ENCODE measurements at places on chromosomes 1 and 21.

GRCh38 chr1:56578963-56579875 lies at the start of gene PLPP3:
Gene PLPP3 (minus strand): TSS chr1:56579563. CDS start chr1:56579016, 547 bp downstream.
- DNase-seq: peak; percentile 90

GRCh38 chr1:65626003-65626402 lies 166.7 kb upstream of the PDE4B start:
- DNase-seq: no peak

DNA sequence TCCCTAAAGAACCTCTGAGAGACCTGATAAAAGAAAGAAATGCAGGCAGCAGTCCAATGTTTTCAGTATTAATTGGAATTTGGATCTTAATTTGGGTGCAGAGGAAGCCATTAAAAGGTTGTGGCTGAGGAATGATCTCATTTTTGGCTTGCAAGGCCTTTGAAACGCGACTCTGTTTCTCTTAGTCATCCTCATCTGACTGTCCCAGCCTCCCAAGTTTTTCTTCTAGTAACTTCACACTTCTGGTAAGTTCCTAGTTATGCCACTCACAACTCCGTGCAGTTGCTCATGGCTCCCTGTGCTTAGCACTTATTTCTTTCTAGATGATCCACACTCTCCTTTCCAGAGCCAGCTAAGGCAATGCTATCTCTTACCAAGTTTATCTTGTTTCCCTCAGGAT lies 147.4 kb upstream of the USP24 start:
- DNase-seq: peak; percentile 75

DNA sequence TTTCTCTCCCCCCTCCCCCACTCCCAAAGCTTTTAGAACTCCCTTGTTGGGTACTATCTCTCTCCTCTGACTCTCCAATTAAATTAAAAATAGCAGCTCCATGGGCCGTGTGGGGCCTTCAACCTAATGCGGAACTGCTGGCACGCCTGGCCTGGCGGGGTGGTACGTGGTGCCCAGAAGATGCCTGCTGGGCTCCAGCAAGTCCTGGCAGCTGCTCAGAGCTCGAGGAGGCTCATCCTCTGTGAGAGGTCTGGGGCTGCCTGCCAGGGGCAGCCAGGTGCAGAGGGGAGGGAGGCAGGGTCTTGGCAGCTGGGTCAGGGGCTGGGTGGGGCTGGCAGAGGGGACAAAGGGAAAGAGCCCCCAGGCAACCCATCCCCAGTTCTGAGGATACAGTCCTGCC lies 74.4 kb downstream of the ACTL8 start:
- DNase-seq: no peak

GRCh38 chr1:69914976-69915765 lies 290.2 kb downstream of the LRRC40 start:
- peak; percentile 12 for DNase-seq

- DNase-seq: no peak
Observed at GRCh38 chr21:26946744-26947446, 20.0 kb downstream of the ADAMTS5 start.

DNA sequence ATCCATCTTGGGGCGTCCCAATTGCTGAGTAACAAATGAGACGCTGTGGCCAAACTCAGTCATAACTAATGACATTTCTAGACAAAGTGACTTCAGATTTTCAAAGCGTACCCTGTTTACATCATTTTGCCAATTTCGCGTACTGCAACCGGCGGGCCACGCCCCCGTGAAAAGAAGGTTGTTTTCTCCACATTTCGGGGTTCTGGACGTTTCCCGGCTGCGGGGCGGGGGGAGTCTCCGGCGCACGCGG lies 282 bp upstream of the SOD1 start:
- no peak for DNase-seq

- peak; percentile 50 for DNase-seq
Observed at GRCh38 chr1:47709019-47709871, 271.4 kb downstream of the FOXD2 start.

DNA sequence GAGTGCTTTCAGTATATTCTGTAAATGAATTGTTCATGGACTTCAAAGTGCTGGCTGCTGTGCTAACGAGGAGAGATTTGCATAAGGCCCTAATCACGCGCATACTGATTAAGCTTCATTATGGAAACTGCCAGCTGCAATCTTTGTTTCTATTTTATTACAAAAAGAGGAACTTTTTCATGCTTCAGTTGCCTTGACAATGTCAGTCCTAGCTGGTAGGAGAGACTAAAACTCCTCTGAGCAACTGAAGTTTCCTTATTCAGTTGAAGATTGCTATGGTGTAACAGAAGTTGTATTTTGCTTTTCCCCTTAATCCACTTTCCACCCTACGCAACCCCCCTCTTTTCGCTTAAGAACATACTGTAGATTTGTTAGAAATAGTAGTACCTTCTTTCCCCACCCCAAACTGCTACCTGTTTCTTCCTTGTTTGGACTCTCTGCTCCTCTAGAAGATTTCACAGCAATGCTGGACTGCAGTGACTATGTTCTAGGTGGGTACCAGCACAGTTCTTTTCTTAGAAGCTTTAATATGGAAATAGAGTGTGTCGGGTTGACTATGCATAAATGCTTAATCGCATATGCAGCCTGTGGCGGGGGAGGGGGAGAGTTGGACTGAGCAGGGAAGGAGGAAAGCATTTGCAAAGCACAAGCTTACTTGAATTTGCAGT lies 108.3 kb downstream of the POU2F1 start:
- no peak for DNase-seq

DNA sequence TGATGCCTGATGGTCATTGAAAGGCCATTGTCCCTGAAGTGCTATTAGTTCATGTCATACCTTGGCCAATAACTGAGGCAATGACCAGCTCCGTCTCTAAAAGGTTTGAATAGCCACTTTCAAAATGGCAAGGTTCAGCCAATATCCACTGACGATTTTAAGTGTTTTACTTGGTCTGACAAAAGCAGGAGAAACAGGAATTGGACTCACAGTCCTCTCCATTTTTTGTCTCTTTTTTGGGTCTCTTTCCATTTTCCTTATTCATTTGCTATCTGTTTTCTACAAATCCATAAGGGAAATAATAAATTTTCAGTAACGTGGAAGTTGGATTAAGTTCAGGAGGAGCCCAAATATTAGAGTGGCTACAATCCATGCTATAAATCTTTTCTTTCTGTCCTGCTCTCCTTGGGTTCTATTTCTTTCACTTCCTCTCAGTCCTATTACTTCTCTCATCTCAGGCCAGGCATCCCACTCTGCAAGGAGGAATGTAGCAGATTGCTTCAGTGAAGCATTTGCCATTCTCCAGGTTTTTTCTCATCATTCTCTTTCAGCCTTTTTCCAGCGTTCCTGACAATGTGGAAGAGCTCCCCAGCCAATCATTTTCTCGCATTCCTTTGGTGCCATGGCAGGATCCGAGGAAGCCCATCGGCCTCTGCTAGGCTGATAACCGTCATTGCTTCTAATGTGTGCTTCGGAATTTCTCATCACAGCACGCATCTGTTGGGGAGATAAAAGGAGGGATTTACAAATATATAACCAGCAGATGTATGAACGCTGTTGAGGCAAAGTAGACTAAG lies 414.5 kb downstream of the ADGRL2 start:
- no peak for DNase-seq

DNA sequence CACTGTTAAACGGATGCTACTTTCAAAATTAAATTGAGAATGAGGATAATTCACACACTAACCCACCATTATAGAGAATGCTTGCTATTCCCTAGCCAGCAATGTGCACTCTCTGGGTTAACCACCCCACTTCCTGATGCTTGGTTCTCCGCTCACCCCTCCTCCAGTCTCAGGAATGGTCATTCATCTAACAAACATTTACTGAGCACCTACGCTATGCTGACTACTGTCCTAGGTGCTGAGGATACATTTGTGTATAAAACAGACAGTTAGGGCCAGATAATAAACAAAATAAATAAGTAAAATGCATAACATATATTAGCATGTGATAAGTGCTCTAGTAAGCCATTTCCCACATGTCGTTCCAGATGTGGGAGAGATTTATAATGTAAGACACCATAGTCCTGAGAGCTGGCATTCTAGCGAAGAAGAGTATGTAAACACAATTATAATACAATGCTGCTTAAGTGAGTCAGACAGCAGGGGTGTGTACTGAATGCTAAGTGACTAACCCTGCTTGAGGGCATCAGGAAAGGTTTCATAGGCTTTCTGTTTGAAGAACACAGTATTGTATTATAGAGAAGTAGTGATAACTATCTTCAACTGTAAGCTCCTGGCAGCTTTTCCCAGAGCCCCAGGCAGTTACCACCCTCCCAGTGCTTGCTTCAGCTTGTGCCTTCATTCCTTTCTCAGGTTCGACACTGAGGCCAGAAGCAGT lies 126.7 kb upstream of the CACHD1 start:
- DNase-seq: peak; percentile 98

DNA sequence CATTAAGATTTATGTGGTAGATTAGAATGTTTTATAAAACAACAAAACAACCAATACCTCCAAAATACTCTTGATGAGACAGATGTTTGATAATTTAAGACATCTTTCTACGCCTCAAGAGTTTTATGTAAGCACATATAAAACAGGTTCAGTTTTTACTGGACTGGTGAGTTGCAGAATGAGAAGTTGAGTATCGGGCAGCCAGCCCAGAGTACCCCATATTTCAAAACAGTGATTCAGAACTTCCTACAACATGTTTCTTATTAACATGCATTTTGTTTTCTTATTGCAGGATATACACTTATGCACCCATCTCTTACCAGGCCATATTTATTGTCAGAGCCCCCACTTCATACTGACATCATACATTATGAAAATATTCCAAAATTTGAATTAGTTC lies 91.4 kb upstream of the RAVER2 start:
- DNase-seq: no peak

GRCh38 chr21:45864436-45864835 lies 117.1 kb upstream of the COL6A1 start:
- peak; percentile 57 for DNase-seq

DNA sequence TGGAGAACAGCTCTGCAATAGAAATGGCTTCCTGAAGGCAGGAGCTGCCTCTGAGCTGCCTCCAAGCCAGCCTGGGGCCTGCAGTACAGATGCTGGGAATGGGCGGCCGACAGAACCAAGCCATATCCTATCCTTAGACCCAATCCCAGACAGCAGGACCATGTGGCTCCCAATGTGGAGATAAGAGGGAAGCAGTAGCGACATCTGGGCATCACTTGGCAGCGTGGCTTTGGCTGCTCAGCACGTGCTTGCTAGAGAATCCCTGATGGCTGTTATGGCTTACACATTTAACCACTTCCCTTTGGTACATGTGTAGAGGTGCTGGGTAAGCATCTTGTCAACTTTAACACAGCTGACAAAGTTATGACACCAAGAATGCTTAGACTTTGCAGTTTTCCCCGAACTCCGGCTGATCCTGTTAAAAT lies 87.7 kb downstream of the MAN1C1 start:
- DNase-seq: no peak

- DNase-seq: peak; percentile 54
Observed at GRCh38 chr1:171983584-171983983, 142.3 kb downstream of the DNM3 start.

- DNase-seq: no peak
Observed at GRCh38 chr21:43911935-43912487, 47.0 kb downstream of the AGPAT3 start.

DNA sequence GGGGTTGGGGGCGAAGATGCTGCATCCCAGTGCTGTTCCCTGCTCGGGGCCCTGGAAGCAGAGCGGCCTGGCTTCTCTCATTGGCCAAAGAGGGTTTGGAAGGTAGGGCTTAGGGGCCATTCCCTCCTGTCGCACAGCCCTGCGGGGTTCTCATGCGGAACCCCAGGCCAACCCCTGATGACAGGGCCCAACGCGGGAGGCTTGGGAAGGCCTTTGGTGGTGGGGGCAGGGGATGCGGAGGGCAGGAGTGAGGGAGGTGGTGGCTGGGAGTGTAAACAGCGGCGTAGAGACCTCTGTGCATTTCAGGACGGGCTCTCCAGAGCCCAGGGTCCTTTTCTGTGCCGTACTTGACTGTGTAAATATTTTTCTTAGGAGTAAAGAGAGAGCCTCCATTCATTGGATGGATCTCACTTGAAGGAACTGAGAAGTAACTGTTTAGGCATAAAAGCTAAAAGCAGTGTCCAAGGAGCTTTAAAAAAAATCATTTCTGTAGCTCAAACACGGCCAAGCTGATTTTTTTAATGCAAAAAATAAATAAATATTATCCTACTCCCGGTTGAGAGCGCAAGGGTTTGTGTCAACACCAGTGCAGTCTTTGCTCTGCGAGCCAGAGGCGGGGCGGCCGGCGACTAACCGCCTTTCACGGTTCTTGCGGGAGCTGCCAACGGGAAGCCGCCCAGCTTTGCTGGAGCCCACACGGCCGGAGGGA lies 169.1 kb downstream of the PRDM16 start:
- DNase-seq: no peak

GRCh38 chr1:24186711-24186992 lies 437 bp downstream of the IFNLR1 start:
- DNase-seq: no peak

DNA sequence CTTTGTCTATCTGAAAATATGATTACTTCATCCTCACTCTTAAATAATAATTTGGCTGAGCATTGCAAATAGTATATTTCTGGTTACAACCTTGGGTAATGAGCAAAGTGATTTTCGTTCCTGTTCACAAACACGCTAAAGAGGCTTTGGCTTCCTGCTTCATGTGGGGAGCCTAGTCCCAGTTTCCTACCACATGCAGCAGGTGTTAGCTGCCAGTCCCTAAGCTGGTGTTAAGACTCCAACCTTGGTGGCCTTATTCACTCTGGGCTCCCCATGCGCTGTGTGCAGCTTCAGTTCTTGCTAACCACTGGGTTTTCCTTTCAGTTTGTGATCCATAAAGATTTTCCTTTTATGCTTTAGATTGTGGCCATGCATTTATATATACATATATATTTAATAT lies 56.7 kb upstream of the BARHL2 start:
- DNase-seq: no peak

DNA sequence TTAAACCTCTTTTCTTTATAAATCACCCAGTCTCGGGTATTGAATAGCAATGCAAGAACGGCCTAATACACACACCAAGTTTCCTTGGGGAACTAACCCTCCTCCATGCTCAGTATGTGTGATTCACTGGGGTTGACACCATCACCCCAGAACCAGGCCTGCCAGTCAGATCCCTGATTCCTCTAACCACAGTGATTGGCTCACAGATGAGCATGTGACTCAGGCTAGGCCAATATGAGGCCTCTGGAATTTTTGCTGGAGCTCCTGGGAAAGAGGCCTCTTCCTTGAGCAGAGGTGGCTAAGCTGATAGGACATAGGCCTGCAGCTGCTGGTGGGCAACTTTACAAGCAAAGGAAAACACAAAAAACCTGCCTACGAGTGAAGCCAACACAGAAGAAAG lies 74.7 kb upstream of the ZBTB40 start:
- peak; percentile 43 for DNase-seq

GRCh38 chr1:110196917-110197765 lies 13.0 kb upstream of the KCNC4 start:
- peak; percentile 75 for DNase-seq

DNA sequence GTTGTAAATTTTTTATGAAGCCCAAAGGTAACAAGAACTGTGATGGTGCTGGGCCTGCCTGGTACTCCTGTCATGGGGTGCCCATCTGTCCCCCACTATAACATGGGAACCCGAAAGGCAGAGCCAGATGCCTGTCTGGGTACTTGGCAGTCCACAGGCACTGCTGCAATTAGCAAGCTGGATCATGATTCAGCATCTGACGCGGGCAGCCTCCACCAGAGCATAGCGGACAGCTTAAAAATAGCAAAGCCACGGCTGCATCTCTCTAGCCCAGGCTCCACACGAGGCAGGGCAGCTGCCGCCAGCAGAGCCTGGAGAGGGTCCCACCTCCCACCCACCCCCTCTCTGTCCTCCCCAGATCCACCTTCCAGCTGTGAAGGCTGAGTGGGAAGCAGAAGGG lies 22.9 kb downstream of the SUSD4 start:
- DNase-seq: peak; percentile 13

Measured in ELR (cell line).